ENCODE measurements at places on chromosomes 4 and X.
A peak's percentile ranks its signal among the peaks of the same experiment; 100 is the strongest.

DNA sequence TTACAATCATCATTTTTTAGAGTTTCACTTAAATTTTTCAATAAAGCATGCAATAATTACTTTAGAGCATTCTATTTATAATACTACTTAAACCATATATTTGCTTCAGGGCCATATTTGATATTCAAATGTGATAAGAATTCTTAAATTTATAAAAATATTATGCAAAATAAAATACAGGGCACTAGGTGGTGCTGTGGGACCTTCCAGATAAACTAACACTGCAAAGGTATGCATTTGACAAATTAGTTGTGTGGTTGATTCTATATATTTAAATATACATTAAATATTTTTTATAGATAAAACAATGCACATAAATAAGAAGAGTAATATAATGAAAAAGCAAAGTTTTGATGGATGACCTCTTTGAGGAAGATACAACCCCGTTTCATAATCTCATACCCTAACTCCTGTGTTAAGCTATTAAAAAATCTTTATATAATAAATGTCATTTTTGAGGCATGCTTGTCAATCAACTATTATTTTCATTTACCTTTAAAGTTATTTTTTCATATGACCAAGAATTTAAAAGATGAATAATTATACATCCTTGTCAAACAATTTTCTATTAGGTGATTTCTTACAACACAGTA is 128.4 kb downstream of the REELD1 start:
- no peak for DNase-seq

DNA sequence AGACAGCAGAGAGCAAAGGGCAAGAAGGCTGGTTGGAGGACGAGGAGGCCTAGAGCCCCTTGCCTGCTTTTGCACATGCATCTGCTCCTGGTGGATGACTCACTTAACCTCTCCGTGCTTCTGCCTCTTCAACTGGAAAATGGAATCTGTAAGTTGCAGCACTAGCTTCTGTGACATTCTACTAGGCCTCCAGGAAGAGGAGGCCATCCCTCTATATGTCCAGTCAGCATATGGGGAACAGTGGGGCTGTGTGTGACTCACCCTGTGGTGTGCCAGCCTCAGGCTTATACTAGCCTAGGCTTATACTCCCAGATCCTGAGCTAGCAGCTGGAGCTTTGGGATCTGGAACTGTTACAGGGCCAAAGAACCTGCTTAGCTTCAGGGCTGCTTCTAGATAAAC is 36.0 kb downstream of the RTL9 start:
- peak; percentile 63 for DNase-seq

GRCh38 chrX:66043584-66043983 is 3.7 kb upstream of the VSIG4 start:
- DNase-seq: no peak

DNA sequence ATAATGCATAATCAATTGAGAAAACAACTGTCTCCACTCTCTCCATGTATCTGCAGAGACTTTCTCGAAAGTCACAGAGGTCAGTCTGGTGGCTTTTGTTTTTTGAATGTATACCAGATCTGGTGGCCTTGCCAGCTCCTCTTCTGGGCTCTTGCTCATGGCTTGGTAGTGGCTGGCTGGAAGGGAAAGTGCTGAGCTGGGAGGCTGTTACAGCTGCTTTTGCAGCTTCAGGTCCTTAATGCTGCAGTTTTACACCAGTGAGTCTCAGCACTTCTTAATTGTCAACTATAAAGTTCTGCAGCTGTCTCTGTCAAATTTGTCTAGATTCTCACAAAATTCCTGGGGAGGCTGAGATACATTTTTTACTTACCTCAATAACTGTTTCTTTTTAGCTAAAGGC is 390.0 kb downstream of the GRXCR1 start:
- no peak for DNase-seq

- DNase-seq: no peak
Measured at GRCh38 chr4:100079264-100079663, 111.0 kb downstream of the DDIT4L start.

GRCh38 chr4:188767496-188767895 is 628.3 kb downstream of the TRIML1 start:
- no peak for DNase-seq

DNA sequence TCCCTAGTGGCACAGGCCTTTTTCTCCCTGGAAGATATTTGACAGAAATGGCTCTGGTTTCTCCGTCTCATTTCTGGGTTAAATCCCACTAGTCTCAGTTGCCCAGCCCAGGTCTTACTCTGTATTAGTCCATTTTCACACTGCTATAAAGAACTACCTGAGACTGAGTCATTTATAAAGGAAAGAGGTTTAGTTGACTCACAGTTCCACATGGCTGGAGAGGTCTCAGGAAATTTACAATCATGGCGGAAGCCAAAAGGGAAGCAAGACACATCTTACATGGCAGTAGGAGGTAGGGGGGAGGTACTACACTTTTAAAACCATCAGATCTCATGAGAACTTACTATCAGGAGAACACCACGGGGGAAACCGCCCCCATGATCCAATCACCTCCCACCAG is 81.9 kb downstream of the FHDC1 start:
- DNase-seq: no peak

DNA sequence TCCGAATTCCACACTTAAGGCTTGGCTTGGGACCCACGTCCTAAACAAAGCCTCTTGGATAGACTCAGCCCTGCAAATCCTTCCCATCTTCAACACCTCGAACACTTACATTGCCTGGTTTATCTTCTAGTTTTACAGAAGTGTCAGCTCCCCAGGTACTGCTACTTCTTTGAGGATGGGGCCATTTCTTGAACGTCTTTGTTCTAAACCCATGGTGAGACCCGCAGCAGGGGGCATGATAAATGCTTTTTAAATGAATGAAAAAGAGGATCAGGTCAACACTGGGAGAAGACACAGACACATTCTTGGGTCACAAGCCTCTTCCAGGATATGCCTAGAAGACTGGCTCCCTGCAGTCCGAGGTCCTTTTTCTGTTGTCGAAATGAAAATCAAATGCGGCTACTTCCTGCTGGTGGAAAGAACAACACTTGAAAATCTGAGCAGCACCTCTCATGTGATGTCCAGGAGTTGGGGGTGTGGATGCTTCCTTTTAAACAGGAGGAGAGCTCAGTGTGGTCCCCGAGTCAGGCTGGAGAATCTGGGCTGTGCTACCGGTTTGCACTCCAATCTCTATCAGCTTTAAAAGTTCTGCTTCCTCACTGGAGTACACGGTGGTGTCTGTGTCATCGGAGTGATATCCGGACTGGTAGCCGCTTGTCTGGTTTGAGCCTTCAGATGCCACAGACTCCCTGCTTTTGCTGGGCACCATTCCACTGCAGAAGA is 45.8 kb downstream of the KDR start:
- DNase-seq: no peak

GRCh38 chr4:98557194-98557892 is 101.1 kb downstream of the TSPAN5 start:
- no peak for DNase-seq

DNA sequence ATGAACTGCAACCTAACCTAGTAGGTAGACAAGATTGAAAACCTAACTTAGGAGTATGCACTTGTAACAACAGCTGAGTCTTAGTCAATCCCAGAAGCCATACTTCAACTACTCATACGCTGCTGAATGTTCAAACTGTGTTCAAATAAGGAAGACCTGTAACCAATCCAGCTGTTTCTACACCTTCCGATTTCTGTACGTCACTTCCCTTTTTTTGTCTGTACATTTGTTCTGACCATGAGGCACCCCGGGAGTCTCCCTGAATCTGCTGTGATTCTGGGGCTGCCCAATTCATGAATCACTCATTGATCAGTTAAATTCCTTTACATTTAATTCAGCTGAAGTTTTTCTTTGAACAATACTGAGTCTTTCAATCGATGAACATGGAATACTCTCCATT is 89.5 kb downstream of the BMP3 start:
- no peak for DNase-seq

DNA sequence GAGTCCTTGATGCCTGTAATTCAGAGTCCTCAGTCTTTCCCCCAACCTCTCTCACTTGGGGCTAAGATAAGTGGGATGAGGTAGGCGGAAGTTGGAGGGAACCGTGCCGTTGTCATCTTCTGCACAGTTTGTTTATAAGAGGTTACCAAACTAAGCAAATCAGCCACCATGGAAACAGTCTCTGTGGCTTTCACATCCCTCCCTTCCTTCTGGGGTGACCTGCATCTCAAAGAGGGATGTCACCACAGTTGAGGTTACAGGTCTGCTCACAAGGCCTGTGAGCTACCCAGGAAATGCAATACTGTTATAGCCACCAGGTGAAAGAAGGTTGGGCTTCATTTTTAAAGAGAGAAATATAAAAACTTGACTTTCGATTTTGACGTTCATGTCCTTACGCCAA is 26.3 kb downstream of the RTL5 start:
- no peak for DNase-seq

DNA sequence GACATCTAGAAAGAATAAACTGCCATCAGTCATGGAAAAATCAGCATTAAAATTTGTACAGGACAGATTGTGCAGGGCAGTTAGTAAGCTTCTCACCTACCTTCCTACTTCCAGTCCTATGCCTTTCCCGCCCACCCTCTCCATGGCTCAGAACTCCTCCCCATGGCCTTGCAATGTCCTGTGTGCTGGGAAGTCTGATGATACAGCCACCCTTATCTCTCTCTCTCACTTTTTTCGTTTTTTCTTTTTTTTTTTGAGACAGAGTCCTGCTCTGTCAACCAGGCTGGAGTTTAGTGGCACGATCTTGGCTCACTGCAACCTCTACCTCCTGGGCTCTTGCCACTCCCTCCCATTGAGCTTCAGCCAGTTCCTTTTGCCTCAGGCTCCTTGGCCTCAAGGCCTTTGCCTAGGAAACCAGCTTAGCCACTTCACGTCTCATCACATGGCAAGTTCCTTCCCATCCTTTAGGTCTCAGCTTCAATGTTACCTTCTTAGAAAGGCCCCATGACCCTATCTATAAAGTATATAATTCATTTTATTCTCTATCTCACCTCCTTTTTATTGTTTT is 259.7 kb downstream of the NKX6-1 start:
- DNase-seq: no peak

DNA sequence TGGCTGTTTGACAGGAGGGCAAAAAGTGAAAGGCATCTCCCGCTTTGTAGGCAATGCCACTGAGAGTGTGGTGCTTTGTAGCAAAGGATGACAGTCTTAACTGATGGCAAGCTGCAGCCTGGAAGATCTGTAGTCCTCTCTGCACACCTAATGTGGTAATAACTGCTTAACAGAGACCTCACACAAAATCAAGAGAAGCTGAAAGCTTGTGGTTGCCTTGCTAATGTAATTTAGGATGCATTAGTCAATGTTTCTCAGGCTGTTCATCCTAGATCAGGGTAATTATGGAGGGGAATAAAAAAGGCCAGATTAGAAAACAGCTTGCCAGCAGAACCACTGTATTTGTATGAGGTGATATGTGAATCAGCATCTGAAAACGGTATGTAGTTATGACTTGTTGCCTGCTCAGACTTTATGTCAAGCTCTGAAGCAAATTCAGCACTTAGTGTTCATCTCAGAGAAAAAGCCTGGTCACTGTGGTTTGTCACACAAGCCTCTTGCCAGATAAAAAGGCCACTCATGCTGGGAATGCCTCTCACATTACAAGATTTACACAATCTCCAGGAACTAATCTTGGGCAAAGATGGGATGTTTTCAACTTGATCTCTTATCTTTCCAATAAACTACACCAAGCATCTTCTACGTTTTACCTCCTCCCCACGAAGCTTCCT is 130.8 kb downstream of the ENOX2 start:
- no peak for DNase-seq

DNA sequence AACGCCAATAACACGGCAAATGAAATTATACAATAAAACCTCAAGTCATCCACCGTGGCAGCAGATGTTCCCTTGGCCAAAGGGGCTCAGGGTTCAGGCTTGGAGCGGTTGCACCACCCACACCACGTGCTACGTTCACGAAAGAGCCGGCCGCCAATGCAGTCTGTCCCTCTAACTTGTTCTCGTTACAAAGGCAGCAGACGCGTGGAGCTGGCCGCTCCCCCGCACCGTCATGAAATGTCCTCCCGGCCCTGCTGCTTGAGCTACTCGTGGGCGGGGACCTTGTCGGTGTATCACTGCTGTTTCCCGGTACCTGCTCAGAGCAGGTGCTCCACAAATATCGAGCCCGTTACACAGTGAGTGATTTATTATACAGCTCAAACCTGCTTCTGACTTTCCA is 36.4 kb upstream of the MAN2B2 start:
- no peak for DNase-seq

- DNase-seq: no peak
Measured at GRCh38 chrX:41419082-41419481, 28.1 kb upstream of the NYX start.

- DNase-seq: no peak
Measured at GRCh38 chr4:38516190-38516589, 147.8 kb upstream of the KLF3 start.

- no peak for DNase-seq
Measured at GRCh38 chr4:189769131-189769530, 171.5 kb upstream of the FRG1 start.

DNA sequence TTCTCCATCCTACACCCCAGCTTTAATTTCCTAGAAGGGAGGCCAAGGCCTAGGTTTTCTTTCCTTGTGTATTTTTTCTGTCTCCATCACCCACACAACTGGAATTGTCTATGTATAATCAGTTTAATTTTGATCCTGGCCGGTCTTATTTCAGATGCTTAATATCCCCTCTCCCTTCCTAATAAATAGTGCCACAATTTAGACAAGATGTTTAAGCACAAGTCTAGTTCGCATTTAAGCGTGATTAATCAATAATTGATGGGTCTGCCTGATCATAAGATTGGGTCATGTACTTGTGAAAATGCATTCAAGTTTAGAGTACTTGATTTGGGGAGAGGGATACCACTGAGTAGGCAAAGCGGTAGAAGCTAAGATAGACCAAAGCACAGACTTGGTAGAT is 2.4 kb downstream of the BMP2K start:
- DNase-seq: no peak

- no peak for DNase-seq
Measured at GRCh38 chr4:82777857-82778525, 20.6 kb downstream of the SCD5 start.

- DNase-seq: no peak
Measured at GRCh38 chr4:112861691-112862674, 187.5 kb upstream of the ANK2 start.

- DNase-seq: no peak
Measured at GRCh38 chr4:2785613-2786012, 7.3 kb upstream of the SH3BP2 start.

- no peak for DNase-seq
Measured at GRCh38 chr4:156390599-156391324, 437.1 kb upstream of the CTSO start.

GRCh38 chr4:40749717-40750460 is at the start of gene NSUN7:
Gene NSUN7, plus strand, starts transcription at chr4:40749955. Its CDS starts 739 bp downstream, at chr4:40750694.
- DNase-seq: no peak

DNA sequence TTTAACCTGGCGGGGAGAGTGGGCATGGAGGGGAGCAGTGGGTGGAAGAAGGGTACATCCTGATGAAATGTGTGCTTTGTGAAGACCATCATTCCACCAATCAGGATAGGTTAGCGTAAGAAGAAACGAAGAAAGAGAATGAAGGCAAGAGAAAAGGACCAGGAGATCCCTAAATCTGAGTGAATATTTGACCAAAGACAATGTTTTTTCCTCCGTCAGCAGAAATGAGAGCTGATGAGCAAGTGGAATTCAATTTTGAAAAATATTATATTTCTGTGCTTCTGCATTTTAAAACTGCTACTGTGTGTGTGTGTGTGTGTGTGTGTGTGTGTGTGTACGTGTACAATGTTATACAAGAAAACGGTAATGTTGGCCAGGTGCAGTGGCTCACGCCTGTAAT is 58.3 kb upstream of the NOCT start:
- no peak for DNase-seq
